Fibroblast of skin of left biceps (primary cell): ENCODE measurements at places on chromosomes 6 and 20.

- DNase-seq: no peak
Observed at GRCh38 chr20:36744764-36745191, 1.1 kb downstream of the NDRG3 start.

DNA sequence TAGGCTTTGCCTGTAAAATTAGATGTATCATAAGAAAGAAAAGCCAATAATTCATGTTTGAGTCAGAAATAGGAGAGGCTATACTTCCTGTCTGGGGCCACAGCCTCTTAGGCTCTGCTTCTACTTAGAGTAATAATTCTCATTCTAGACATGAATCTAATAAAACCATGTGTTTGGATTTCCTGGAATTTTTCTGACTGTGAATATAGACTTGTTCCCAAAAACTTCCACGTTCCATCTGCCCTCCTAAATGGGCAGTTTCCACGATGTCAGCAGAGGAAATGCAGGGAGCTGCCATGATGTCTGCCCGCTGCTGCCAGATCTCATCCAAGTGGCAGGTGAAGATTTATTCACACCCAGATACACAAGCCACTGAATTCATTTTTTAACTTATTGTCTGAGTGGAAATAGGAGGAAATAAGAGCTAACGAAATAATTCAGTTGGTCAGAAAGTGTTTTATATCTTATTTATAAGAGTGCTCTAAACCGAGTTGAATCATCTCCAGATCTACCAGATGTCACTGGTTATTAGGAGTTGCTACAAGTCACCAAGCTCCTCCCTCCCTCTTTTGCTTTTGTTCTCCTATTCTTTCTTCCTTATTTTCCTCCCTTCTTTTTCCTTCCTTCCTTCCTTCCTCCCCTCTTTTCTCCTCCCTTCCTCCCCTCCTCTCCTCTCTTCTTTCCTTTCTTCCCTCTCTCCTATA, 69.3 kb downstream of the ALDH8A1 start:
- peak; percentile 56 for DNase-seq

DNA sequence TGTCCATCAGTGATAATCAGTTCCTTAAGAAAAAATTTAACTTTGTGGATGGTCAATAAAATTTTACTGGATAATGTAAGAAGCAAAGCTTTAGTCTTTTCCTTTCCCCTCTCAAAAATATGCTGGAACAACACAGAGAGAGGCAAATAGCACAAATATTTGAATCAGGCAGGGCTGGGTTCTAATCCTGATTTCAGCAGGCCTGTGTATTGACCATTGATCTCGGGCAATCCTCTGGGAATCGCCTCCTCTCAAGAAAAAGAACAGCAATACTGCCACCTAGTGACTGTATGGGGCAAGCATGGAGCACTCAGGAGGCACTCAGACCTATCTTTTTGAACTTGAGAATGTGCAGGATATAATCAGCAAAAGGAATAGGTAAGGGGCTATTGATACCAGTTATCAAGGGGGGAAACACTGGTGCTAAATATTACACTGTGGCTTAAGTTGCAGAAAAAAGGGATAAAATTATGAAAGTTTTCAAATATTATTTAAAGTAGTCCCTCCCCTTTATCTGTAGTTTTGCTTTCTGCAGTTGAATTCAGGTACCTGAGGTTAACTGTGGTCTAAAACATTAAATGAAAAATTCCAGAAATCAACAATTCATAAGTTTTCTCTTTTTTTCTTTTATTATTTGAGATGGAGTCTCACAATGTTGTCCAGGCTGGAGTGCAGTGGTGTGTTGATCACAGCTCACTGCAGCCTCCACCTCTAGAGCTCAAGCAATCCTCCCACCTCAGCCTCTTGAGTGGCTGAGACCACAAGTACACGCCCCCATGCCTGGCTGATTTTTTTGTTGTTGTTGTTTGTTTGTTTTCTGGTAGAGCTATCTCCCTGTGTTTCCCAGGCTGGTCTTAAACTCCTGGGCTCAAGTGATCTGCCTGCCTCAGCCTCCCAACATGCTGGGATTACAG, 91.8 kb upstream of the NHSL1 start:
- no peak for DNase-seq

- DNase-seq: no peak
Observed at GRCh38 chr6:38762848-38763247, 47.7 kb downstream of the DNAH8 start.

- peak; percentile 44 for DNase-seq
Observed at GRCh38 chr6:6875818-6876470, 231.8 kb upstream of the RREB1 start.

DNA sequence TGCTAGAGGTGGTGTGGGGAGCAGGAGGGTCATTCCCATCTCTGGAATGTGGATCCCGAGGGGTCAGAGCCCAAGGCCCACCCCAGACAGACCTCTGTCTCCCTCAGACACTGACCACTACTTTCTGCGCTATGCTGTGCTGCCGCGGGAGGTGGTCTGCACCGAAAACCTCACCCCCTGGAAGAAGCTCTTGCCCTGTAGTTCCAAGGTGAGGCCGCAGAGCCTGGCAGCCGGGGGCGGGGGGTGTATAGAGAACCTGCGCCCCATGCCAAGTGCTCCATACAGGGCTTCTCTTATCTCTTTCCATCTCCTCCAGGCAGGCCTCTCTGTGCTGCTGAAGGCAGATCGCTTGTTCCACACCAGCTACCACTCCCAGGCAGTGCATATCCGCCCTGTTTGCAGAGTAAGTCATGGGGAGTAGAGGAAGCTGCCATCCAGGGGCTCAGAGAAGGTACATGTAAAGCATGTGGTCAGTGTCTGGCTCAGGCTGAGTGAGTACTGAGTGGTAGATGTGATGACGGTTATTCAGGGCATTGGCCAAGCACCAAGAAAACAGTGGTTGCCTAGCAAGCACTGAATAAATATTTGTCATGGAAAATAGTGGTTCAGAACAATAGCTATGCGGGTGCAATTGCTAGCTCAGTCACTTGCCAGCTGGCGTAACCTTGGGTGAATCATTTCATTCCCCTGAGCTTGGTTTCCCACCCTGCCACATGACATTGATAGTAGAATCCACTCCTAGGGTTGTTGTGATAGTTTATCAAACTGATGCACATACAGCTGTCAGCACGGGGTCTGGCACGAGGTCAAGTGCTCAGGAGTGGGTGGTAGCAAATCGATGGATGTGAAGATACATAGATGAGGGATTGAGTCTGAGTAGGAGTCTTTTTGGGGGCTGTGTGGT, 3.5 kb downstream of the PIGT start:
- peak; percentile 35 for DNase-seq

- DNase-seq: no peak
Observed at GRCh38 chr6:42428326-42429041, 23.2 kb downstream of the TRERF1 start.

GRCh38 chr6:136333824-136334464, 44.3 kb upstream of the BCLAF1 start:
- DNase-seq: no peak

DNA sequence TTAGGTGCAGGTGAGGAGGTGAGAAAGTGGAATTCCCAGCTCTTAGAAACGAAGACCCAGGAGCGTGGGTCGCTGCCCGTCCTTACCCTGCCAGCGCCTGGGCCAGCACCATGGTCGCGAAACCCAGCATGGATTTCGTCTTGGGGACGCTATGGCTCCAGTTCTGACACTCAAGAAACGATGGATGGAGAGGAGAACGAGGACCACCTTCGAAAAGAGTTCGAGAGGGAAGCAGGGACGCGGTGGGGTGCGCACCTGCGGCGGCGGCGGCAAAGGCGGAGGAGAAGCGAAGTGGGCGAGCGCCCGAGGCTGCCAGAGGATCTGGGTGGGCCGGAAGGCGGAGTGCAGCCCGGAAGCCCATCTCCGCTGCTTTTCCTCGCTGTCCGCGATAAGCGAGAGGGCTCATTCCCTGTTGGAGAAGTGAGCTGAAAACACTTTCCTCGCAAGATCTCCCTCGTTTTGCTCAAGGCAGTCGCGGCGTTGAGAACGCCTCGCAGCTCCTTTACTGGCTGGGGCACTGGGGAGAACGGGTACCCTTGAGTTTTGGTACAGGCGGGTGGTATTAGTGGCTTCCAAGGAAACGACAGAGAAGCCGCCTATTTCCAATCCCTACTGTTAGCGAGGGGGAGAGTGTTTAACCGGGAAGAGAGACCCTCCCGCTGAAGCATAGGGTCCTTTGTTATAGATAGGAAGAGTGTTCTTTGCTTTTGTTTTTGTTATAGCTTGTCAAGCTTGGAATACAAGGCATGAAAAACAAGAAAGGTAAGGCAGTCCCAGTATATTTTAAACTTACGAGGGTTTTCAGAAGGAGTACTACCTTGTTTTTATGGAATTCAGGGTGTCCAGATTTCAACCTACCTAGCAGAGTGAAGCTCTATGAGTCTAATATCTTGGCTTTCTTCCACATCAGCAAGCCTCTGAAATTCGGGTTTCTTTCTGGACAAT, 109.5 kb downstream of the TRIM27 start:
- DNase-seq: no peak

- peak; percentile 15 for DNase-seq
Observed at GRCh38 chr6:107064579-107065065, 36.6 kb downstream of the MTRES1 start.

DNA sequence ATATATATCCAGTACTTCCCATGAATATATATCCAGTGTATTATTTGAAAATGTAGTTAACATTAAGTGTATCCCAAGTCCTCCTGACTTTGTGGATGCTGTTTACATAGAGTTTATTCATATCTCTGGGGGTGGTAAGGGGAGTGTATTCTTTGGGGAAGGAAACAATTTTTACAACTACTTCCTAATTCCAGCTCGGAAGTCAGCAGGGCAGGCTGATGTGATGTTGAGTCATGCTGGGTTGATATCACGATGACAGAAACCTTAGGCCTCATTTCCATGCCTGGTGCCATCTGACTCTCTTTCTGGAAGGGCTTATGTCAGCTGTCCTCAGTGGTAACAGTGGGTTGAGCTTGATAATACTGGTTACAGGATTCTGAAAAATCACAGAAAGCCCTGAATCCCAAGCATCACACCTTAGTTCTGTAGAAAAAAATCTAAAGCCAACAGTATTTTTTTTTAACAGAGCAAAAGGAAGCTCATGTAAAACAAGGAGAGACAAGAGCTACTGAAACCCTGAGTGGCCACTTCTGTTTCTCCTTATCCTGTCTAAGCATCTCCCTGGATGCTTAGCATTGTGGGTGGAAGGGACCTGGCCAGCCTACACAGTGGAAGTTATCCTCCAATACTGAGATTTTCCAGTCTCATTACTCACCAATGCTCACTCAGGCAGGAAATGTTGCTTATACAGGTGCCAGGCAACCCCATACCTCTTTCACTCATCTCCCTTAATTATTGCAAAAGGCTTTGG, 75.2 kb upstream of the IYD start:
- DNase-seq: no peak

DNA sequence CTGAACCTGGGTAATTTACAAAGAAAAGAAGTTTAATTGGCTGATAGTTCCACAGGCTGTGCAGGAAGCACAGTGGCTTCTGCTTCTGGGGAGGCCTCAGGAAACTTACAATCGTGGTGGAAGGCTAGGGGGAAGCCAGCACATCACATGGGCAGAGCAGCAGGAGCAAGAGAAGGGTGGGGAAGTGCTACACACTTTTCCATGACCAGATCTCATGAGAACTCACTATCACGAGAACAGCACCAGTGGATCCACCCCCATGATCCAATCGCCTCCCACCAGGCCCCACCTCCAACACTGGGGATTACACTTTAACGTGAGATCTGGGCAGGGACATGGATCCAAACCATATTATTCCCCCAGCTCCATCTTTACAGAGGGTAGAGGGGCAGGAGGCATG, 166.4 kb downstream of the NFATC2 start:
- no peak for DNase-seq

DNA sequence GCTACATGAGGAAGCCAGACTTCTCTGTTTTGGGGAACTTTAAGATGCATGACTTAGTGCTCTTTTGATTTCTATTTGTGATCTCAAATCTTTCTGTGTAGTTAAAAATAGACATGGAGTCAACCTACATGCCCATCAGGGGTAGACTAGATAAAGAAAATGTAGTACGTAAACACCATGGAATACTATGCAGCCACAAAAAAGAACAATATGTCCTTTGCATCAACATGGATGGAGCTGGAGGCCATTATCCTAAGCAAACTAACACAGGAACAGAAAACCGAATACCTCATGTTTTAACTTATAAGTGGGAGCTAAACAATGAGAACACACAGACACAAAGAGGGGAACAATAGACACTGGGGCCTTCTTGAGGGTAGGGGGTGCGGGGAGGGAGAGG, 102.8 kb downstream of the ZDHHC14 start:
- DNase-seq: no peak

GRCh38 chr6:40988634-40989033, 50.4 kb downstream of the UNC5CL start:
- no peak for DNase-seq

DNA sequence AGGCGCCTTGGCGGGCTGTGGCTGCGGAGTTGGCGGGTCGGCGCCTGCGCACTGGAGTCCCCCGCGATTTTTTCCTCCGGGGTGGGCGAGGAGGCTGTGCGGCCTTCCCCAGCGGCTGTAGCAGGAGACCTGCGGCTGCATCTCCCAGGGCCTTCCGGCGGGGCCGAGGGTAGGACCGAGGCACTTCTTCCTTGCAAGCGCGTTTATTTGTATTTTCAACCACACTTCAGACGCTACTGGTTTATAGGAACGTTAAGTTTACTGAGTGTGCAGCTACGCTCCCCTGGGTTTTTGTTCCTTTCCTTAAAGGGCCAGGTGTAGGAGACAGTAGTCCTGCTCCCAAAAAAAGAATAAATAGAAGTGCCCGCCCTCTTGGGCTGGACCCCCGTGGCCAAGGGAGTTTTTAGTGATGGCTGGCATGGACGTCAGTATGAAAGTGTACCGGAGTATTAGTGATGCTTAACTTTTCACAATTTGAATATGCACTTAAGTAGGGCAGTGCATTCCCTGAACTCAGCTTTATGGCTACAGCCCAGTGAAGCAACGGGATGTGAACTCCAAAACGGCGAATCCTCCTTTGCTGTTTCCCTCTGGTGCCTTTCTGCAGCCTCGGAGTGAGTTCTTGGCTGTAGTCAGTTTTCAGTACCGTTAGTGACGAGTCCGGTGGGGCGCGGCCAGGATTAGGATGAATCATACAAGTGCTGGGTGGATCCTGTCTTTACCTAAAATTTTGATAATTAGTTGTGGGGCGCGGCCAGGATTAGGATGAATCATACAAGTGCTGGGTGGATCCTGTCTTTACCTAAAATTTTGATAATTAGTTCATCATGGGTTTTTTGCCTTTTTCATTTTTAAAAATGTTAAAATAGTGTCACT, 1.0 kb upstream of the FBXO5 start:
- DNase-seq: peak; percentile 35

- DNase-seq: no peak
Observed at GRCh38 chr20:25014816-25015215, 22.3 kb upstream of the APMAP start.

DNA sequence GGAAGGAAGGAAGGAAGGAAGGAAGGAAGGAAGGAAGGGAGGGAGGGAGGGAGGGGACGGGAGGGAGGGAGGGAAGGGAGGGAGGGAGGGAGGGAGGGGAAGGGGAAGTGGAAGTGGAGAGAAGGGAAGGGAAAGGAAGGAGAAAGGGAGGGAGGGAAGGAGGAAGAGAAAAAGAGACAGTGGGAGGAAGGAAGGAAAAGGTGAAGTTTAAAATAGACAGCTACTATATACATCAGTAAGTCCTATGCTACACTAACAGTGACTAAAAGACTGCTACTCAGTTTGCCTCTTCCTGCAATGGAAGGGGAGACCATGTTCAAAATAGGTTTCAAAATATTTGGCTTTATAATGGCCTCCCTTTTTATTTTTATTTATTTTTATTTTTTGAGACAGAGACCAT, 22.5 kb downstream of the MAP3K5 start:
- no peak for DNase-seq
